Ammon's horn (tissue), 1 donor: ENCODE measurements at places on chromosomes 1 and 21.

GRCh38 chr1:1111516-1112236 is 4.2 kb downstream of the C1orf159 start:
- DNase-seq = no peak

DNA sequence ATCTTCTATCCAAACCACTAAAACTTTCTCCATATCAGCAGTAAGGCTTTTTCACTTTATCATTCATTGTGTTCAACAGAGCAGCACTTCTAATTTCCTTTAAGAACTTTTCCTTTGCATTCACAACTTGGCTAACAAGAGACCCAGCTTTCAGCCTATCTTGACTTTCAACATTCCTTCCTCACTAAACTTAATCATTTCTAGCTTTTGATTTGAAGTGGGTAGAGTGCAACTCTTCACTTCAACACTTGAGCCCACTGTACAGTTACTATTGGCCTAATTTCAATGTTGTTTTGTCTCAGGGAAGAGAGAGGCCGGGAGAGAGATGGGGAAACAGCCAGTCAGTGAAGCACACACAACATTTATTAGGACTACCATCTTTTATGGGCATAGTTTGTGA is 2.0 kb downstream of the UBE2G2 start:
- DNase-seq = no peak

DNA sequence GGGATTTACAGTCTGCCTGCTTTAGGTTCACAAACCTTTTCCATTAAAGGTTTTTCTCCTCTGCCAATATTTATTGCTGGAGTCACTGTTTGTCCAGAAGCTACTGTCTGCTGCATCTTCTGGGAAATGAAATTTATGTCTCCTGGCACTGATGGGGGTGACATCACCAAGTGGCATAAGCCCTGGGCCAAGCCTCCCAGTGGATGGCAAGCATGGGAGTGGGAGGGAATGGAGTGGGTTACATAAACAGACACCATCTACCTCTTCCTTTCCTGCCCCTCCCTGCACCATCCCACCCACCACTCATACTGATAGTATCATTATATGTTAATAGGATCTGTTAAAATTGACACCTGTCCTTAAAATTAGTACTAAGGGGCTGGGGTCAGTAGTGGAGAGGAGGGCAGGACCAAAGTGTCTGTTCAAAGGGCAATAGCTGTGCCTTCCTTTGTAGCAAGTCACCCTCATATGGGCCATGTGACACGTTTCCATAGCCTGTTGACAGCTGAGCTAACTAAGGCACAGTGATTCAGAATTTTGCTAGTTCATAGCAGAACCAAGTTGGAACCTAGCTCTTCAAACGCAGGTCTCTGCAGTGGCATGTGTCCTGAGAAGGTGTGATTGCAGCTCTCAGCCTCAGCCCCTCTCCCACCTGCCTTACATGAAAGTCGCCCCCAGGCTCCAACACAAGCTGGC is 71.0 kb downstream of the MAB21L3 start:
- DNase-seq = peak; percentile 27

DNA sequence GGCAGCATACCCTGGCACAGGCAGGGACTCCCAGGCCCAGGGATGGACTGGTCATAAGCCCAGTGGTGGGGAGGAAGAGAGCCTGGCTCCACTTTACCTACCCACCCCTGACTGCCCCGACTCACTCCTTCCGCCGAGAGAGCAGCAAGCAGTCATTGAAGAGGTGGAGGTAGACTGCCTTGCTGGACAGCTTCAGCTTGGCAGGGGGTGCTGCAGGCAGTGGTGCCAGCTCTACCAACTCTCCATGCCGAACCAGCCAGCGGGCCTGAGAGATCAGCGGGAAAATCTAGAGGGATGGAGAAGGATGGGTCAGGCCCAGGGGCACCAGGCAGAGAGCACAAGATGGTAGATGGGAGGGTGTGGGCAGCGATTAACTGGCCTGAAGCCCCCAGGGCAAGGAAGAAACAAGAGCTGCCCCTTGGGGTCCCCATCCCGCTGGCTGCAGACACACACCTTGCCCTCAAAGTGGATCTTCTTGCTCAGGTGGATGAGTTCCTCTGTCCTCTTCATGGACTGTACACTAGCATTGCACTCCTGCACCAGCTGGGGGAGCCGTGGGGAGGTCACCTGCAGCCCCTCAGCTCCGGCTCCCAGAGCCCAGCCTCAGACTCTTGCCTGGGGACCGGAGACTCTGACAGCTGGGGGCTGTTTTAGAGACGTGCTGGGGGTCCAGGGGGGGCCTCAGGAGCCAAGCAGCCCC is 7.7 kb downstream of the ARHGEF19 start:
- DNase-seq = no peak

DNA sequence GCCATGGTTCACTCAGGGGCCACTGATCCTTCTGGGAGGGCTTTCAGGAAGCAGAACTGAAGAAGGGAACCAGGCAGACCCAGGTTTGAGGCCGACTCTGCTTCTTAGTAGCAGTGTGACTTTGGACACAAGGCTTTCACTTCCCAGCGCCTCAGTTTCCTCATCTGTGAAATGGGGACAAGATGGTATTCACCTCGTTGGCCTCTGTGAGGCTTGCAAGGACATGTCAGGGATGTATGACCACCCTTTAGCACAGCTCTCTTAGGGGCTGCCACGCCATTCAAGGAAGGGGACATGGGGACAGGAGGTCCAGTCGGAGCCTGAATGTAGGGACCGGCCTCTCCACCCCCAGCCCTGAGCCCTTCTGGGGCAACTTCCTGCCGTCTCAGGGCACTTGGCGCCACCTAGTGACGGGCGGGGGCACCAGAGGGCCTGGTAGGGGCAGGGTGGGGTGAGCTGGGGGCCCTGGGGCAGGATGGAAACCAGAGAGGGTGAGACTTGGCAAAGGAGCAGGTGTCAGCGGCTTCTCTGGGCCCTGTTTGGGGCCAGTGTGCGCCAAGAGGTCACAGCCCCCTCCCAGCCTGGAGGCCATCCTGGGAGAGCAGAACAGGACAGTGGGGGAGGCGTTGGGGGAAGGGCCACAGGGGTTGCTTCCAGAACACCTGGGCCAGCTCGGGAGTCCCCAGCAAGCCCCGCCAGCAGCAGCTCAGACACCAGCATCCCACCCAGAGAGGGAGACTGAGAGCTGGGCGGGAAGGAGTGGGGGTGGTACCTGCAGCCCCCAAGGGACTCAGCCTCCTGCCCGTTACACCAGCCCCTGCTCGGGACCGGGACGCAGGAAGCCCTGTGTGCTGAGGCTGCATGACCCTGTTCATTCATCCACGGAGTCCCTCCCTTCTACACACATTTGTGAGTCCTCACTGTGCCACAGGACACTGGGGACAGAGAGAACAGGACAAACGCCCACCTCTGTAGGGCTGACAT is 102.5 kb upstream of the TARDBP start:
- DNase-seq = peak; percentile 7

GRCh38 chr1:231581859-231582258 is 44.7 kb upstream of the DISC1 start:
- DNase-seq = no peak

- DNase-seq = no peak
Observed at GRCh38 chr1:70084314-70084915, 121.0 kb downstream of the LRRC40 start.

DNA sequence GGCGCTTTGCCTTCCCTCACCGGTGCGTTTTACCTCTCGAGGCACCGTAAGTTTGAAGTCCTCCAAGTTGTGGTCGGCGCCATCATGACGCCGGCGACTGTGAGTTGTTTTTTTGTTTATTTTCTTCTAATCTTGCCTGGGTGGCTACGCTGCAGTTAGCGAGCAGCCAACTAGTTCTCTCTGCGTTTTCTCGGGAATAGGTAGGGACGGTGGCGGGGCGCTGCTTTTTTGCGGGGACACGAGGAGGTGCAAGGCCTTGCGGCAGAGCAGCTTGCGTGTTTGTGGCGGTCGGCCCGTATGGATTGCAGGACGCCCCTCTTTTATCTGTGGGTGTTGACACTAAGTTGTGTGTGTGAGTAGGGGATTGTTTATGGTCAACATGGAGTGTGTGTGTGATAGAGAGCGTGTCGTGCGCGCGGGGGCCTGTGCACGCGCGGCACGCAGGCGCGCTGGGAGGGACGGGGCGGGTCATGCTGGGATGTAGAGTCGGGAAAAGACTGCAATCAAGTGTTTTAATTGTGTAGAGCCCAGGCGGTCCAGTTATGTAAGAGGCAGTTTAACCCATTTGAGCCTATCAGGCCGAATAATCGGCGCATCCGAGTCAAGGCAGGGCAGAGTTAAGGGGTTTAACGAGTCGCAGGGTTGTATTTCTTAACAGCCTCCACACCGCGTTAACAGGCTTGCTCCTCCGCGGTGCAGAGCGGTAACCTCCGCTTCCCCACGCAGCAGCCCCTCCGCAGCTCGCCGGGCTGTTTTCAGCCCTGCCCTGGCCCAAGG is 1.2 kb upstream of the NEGR1 start:
- peak; percentile 94 for DNase-seq
